ENCODE measurements at places on chromosomes 3 and 15.

DNA sequence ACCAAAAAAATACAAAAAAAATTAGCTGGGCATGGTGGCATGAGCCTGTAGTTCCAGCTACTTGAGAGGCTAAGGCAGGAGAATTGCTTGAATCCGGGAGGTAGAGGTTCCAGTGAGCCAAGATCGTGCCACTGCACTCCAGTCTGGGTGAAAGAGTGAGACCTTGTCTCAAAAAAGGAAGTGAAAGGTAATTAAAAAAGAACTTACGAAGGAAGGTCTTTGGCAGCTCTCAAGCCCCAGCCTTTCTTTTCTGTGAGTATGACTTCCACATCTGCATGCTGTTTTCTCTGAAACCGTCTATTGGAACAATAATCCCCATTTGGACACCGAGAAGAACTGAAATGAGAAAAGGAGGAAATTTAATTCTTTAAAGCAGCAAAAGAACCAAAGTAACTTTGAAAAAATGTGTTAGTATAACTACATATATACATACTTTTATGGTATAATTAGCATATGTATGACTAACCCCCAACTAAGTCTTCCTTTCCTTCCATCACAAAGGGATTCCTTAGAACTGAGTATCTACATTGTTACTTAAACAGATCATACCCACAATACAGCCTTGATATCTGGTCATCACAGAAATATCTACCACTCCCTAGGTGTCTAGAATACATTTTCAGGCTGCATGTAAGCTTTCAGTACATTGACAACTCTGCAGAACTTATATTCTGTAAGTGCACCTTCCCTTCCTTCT is 50.1 kb downstream of the SETD2 start:
- no peak for DNase-seq

DNA sequence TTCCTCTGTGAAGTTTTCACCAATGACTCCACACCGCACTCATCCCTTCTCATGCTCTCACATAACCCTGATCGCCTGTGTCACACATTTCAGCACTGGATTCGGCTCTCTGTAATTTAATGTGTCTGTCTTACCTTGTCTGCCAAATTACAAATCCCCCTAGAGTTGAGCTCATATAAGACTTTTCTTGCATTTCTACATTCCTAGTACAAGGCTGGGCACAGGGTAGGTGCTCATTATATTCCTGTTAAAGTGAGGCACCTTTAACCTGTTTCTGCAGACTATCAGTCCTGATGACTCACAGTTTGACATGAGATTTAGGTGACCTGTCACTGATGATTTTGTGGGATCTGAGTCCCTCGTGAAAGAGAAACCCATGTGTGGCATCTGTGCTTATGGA is 22.6 kb downstream of the TGM5 start:
- DNase-seq, result no peak

- no peak for DNase-seq
Observed at GRCh38 chr3:193805448-193805847, 212.4 kb downstream of the OPA1 start.

DNA sequence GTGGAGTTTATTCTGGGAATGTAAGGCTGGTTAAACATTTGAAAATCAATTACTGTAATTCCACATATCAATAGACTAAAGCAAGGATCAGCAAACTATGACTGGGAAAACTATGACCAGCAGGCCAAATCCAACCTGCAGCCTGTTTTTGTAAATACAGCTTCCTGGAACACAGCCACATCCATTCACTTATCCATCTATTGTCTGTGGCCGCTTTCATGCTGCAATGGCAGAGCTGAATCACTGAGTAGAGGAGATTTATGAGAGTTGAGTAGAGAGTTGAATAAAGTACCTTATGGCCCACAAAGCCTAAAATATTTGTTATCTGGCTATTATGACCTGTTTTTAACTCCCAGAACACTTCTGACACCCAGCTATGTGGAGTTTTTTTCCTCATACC is 12.2 kb downstream of the MYLK start:
- no peak for DNase-seq

DNA sequence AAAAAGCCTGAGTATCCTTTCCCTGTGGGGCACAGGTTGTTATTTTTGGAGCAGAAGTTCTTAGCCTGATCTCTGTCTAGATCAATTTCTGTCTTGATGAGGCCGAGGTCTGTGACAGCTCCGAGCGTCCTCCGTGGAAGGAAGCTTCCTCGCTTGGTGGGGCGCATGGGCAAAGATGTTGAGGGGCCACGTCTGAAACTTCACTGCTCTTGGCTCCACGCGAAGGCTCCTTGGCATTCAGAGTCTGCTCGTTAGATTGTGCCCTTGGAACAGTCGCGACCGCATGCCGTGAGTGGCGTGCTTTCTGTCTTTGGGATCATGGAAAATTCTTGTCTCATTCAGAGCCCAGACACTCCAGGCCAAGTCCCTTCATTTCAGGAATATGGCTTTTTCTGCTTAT is 13.7 kb downstream of the GRK7 start:
- no peak for DNase-seq

DNA sequence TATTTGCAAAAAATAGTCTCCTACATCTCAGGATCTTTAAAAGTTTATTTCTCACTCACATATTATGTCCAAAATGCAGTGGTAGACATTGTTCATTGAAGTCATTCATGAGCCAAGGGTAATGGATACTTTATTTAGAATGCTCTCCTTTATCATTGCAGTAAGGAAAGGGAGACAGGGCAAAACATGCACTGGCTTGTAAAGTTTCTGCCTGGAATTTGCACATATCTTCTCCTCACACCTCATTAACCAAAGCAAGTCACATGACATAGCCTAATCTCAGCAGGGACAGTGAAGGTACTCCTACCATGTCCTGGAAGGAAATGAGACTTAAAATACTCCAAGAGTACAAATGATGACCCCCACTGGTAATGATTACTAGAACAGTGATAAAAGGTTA is 333.7 kb upstream of the EPHA3 start:
- DNase-seq, result no peak

DNA sequence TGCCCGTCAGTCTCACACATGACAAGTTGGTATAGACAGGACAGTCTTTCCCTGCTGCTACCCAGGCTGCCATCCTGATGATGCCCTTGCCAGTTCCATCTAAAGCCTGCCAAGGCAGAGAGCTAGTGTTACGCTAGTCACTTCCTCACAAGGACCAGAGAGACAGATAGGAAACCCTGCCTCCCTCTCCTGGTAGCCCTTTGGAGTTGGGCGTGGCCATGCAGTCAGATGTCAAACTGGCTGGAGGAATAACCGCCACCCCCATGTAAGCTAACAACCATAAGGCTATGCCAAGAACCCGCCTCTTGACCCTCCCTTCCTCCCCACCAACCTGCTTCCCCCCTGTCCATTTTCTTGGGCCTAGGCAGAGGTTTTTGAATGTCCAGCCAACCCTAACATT is 2.8 kb downstream of the TMEM115 start:
- DNase-seq, result no peak

DNA sequence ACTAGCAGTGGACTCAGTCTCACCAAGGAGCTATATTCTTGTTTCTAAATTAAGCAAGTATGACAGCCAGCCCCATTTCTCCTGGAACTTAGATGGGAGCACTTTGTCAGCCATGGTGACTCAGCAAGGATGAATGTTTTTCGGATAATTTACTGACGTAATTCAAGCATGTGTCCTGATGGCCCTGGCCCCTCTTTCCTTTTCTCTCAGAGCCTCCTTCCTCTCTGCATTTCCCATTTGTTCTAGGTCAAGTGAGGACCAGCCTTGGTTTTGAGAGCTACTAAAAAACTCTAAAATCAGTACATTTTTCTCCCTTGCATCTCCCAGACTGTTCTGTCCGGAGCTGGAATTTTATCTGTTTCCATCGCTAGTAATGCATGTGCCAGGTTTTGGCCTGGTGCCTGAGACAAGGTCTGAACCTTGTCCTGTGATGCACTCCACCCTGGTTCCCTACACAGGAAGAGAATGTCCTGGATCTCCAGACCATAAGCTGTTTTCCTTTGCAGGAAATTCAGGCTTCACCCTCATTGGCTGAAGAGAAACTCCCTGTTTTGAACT is 256.6 kb upstream of the ROPN1 start:
- DNase-seq, result peak; percentile 28

- DNase-seq, result no peak
Observed at GRCh38 chr3:192259661-192260060, 467.7 kb downstream of the FGF12 start.

GRCh38 chr3:23669541-23670255 is 136.1 kb upstream of the UBE2E1 start:
- DNase-seq, result no peak

GRCh38 chr3:151156618-151157216 is 46.3 kb downstream of the GPR171 start:
- DNase-seq, result no peak

- DNase-seq, result no peak
Observed at GRCh38 chr3:176994891-176995781, 202.1 kb downstream of the TBL1XR1 start.

- no peak for DNase-seq
Observed at GRCh38 chr3:9649791-9650521, 651 bp downstream of the MTMR14 start.

GRCh38 chr3:98086873-98087272 is at the start of gene OR5AC2:
OR5AC2 (plus strand) TSS chr3:98087173; CDS start chr3:98087173, 0 bp downstream.
- DNase-seq, result no peak

GRCh38 chr3:77467702-77468625 is 428.1 kb downstream of the ROBO2 start:
- DNase-seq, result no peak

Measured in thoracic aorta (tissue), 2 donors.